ENCODE measurements at places on chromosomes 6 and 20.
A peak's percentile ranks its signal among the peaks of the same experiment; 100 is the strongest.

DNA sequence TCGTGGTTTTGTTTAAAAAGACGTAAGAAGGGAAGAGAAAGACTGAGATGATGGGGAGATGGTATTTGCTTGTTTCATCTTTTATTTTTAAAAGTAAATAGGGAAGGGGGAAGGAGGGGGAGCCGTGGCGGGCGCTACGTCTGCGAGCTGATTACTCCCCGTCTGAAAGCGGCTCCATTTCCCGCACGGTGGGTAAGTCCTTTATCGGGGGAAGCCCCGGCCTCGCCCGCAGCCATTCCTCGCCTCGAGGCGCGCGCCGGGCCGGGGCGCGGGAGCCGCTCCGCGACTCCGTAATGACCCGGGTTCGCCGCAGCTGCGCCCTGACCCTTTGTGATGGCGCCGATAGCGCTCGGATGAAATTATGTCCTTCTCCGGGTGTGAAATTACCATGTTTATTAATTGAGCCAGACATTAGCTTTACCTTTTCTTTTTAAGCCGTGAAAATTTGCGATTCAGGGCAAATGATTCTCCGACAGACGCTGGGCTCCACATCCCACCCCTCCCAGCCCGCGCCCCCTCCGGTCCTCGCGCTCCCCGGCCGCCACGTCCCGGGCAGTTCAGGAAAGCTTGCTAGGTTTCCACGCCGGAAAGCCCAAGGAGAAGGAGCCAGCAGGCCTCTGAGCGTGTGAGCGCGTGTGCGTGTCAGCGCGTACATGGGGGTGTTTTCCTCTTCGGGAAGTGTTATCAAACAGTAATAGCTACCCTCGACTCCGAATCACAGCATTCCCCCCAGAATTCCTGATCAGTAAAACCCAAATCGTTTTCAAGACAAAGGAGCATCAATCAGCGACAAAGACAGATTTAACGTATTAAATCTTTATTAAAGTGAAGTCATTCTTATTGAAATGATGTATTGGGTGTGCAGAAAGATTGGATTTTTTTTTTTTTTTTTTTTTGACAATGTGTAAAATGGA, 30.0 kb downstream of the TFAP2A start:
- DNase-seq, result no peak

- DNase-seq, result peak; percentile 61
Observed at GRCh38 chr6:144335914-144336313, 50.8 kb downstream of the UTRN start.

DNA sequence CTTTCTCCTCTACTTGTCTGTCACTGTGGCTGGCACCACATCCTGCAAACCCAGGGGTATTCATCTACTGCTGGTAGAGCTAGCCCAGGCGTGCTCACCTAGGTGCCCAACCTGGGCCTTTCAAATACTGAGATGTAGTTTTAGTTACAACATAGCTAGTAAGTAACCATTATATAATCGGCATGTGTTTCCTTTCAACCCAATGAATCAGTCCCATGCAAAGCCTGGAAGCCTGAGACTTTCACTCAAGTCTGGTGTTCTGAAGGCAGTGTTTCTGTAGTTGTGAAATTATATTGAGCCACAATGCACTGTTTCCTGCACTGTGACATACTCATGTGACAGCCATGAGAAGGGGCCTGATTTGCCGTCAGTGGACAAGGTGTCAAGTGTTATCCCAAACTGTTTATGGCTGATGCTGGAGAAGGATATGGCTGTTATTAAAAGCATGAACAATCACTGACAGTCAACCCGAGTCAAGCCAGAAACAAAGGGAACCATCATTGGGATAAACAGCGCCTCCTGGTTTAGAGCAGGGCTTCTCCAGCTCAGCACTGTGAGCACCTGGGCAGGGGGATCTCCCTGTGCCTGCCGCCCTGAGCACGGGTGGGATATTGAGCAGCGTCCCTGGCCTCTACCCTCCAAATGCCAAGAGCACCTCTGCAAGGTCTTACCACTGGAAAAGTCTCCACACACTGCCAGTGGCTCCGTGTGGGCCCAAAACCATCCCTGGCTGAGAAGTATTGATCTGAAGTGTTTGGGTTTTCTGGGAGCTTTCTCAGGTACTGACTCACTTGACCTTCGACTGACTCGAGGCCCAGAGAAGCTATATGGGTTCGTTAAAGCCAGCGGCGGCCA, 1.6 kb downstream of the PSMA7 start:
- DNase-seq, result no peak

DNA sequence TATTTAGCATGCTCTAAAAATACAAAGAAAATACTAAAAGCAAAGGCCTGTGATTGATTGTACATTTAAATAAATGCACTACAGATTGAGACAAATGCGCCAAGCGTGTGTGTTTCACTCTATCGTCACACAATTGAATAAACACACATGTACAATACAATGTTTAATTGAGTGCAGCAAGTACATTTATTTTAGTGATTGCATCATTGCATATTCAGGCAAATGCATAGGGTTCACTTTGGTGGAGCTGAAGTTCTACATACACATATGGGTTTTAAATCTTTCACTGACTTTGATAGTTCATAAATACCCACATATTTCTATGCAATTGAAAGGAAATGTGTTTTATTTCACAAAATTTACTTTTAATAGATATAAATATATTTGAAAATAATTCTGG, 750.6 kb upstream of the MMS22L start:
- DNase-seq, result no peak

GRCh38 chr20:53937929-53938367, 132.4 kb downstream of the BCAS1 start:
- no peak for DNase-seq

- DNase-seq, result no peak
Observed at GRCh38 chr6:41581381-41581991, 35.3 kb downstream of the FOXP4 start.
